ENCODE measurements at places on chromosomes 1 and 21.

GRCh38 chr1:165738794-165739193, 29.9 kb downstream of the TMCO1 start:
- no peak for DNase-seq

GRCh38 chr21:14688412-14688811, 142.3 kb upstream of the SAMSN1 start:
- DNase-seq, result no peak

GRCh38 chr1:161177936-161178244, 583 bp upstream of the B4GALT3 start:
- DNase-seq, result no peak

- no peak for DNase-seq
Measured at GRCh38 chr21:26809745-26810144, 35.5 kb downstream of the ADAMTS1 start.

GRCh38 chr1:25031966-25032667, 102.0 kb upstream of the RUNX3 start:
- DNase-seq, result peak; percentile 47

GRCh38 chr1:33338440-33339211, 17.7 kb upstream of the A3GALT2 start:
- DNase-seq, result no peak

DNA sequence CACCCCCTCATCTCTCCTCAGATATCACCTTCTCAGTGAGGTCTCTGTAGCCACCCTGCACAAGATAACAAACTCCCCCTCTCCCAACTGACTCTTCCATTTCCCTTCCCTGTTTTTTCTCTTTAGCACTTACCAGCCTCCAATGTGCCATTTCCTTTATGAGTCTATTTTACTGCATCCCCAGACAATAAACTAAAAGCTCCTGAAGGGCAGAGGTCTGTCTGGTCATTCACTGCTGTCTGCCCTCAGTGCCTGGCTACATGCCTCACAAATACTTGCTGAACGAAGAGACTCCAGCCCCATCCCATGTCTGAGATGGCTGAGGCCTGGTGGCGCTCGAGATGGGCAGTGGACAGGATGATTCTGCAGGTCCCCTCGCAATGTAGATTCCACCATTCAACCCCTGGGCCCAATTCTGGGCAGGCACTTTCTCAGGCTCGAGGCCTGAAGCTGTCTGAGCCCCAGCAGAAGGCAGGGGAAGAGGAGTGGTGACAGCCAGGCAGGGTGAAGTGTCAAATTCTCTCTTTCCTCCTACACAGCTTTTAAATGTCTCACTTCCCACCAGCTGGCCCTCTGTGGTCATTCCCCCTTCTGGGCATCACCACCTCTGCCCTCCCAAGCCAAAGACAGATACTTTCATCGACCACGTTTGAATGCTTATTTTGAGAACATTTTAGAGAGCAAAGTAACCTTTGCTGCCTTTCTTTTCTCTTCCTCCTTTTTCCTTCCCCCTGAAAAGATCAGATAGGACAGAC, 6.6 kb downstream of the LRRN2 start:
- DNase-seq, result no peak

DNA sequence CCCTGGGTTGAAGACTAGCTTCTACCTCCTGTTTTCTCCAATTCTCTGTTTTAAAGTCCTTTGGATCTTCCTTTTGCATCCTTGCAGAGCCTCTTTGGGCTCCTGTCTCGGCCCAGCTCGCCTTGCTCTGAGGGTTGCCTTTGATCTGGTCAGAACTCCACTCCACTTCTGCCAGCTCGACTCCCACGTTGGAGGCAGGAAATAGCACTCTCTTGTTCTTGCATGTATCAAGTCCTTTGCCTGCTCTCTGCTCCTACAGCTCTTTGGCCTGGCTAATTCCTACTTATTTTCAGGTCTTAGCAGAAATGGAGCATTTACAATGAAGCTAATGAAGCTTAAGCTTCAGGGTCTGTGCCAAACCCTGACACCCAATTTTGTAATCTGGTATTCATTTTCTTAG, 21.1 kb upstream of the B3GALNT2 start:
- DNase-seq, result no peak

GRCh38 chr1:202577381-202577780, 132.9 kb downstream of the SYT2 start:
- no peak for DNase-seq

DNA sequence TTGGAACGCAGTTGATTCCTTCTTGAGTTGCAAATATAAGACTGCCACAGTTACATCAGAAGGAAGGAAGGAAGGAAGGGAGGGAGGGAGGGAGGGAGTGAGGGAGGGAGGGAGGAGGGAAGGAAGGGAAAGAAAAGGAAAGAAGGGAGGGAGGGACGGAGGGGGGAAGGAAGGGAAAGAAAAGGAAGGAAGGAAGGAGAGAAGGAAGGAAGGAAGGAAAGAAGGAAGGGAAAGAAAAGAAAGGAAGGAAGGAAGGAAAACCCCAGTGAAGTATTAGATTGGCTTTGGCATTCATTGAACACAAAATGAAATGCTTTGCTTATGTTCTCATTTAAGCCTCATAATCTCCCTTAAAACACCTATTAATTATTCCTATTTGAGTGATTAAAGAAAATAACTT, 6.4 kb upstream of the WDR47 start:
- DNase-seq, result no peak

All from stimulated activated CD4-positive, alpha-beta T cell treated with anti-CD3 and anti-CD28 coated beads, Interleukin-2, amount 100 ng/mL, for 24 hours (primary cell).